Activated naive CD4-positive, alpha-beta T cell (primary cell): ENCODE measurements at places on chromosomes 2 and 18.

DNA sequence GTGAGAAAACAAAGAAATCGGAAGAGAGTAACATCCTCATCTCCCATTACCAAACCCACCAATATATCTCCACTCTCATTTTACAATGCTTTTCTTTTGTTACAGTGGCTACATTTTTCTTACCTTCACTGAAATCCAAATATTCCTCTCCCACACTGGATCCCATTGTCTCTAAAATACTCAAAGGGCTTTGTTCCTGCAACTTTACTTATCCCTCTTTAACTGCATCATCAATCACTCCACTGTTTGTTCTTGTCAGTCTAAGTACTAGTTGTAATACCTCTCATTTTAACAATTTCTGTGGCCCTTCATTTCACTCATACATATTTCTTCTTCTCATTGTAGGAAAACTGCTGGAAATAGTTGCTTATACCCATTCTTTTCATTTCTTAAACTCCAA lies 464.2 kb upstream of the PIK3C3 start:
- no peak for DNase-seq

- DNase-seq: no peak
These were observed 468.9 kb downstream of the PARD3B start for GRCh38 chr2:205014201-205014600.

- DNase-seq: no peak
These were observed 10.5 kb downstream of the PCARE start for GRCh38 chr2:29063646-29064345.

GRCh38 chr2:85706599-85707296 lies 12.6 kb downstream of the GNLY start:
- no peak for DNase-seq

DNA sequence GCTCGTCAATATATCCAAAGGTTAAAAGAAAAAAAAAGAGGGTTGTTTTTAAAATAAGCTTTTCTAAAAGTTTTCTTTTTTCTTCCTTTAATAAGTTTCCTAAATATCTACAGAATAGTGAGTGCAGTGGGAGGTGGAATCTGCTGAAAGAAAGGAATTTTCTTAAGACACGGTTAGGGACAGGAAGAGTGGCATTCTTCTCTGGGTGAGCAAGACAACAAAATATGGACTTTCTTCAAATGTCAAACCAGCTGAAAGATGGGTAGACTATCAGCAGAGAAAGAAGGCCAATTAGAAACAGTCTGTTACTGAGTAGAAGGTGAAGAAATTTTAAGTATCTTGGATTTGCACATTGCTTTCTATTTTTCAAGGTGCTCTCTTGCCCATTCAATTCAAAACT lies 222.7 kb upstream of the PIK3C3 start:
- no peak for DNase-seq

DNA sequence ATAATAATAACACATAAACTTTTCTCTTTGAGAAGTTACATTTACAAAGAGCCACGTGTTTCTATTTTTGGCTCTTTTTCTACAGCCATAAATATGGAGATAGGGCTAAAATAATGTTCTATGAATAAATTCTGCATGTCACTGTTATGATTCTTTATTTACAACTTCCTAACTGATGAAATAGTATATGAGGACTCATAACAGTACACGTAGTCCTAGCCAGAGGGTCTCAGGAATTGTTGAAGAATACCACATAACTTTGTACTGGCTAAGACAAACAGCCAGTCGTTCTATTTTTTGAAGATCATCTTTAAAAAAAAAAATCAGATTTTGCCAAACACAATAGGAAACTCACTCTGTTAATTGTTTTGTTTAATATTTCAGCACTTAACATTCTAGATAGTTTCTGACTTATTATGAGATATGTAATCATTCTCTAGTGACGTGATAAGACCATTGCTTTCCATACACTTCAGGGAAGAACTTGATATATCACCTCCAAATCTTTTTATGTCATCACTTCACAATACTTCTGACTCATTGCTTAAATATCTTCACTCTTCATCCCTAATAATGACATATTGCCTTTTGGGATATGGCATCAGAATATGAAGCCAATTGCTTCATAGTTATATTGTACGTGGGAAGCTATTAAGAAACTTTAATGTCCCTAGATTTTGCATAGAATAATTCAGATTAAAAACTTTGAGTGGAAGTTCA lies 256.1 kb downstream of the XIRP2 start:
- no peak for DNase-seq

DNA sequence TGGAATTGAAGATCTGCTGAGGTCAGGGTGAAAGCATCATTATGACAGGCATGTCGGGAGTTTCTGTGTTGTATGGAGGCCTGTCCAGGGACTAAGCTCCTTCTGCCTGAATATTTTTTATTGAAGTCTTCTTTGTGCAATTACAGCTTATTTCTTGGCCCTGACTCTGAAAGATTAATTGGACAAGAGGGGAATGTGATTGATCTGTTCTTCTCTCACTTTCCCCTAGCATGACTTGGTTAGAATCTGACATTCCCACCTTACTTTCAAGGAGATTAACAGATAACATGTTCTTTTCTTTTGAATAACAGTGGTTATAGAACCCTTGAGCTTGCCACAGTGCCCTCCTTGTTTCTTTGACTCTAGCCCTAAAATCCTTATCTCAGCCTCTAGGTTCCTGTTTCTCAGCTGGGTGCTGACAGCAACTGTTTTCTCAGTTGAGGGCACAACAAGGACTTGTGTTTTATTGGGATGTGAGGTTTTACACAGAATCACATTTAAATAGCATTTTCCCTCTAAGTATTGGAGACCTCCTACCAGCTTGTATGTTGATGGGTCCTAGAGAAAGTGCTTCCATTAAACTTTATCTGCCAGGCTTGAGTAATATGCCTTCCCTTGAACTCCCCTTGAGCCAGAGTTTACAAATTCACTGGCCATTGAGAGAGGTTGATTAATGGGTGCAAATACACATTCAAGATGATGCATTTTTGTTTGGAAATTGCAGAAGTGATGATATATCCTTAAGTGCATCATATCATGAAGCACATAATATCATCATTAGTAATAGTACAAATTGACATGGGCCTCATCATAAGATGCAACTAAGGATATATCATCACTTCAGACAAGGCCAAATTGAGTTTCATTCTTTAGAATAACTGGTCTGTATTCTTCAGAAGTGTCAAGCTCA lies 12.5 kb downstream of the TTLL4 start:
- no peak for DNase-seq

GRCh38 chr2:118103951-118104940 lies 16.0 kb downstream of the INSIG2 start:
- DNase-seq: no peak

DNA sequence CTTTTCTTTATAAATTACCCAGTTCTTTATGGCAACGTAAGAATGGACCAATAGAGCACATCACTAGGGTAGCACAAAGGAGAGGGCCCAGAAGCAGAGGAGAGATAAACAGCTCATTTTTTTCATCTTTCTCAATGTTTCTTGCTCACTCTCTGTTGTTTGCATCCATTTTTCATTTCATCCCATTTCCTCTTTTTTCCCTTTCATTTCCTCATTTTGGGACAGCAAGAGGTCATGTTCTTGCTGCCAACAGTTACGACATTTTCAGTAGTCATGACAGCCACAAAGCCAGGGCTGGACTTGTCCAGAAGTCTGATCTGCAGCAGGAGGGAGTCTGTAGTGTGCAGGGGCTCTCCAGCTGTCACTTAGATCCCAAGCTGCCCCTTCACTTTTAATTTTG lies 52.7 kb upstream of the CYP1B1 start:
- no peak for DNase-seq

- no peak for DNase-seq
These were observed 158.5 kb upstream of the ALKAL2 start for GRCh38 chr2:446303-446874.

- no peak for DNase-seq
These were observed 63.1 kb downstream of the METTL4 start for GRCh38 chr18:2508155-2508554.

DNA sequence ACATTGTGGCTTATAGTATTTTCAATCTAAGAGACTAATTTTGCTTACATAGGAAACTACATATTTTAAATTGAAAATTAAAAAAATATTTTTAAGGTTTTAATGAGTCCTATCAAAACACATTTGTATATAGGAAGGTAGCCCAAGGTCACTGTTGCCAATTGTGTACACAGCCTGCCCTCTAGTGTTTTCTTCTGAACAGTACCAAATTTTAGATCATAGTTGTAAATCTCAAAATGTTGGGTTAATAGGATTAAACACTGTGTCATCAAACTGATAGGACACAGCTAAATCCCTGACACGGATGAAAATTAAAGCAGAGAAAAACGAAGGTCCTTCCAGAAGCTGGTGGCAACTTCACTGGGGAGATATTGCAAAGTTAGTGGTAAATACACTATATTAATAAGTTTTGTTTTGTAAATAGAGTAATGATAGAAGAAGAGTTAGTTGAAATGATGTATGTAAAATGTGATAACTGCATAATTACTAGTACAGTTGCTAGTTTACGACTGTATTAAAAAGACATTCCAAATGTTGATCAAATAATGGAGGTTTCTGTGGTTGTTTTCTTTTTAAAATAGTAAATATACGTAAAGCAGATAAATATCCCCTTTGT lies 19.7 kb downstream of the CLUL1 start:
- no peak for DNase-seq

DNA sequence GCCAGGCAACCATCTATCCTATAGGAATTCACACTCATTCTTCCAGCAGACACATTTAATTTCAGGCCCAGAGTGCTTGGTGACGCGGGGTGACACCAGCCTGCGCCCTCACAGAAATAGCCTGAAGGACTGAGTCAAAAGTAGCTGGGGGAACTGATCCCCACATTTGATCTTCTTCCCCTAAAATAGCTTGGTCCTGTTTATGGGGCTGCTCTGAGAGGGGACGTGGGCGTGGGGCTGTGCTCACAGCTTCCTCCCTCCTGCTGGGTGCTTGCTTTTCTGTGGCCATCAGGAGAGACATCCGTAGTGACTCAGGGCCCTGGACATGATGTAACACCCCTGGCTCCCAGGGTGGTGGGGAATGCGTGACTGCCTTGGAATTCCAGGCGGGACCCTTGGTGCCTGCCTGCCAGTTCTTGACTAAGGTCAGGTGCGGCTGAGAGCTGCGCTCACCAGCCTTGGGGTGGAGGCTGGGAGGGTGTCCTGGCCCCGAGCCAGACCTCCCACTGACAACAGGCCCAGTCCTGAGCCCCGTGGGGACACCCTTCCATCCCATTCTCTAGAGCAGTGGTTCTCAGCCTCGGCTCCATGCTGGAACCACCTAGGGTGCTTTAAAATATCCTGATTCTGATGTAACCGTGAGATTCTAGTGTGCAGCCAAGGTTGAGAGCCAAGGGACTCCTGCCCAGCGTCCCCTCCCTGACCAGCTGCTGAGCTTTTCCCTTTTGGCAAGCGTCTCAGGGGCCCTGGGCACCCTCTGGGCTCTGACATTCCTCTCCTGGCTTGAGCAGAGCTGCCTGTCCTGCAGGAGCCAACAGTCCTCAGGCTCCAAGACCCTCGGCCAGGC lies 47.4 kb upstream of the SMAD7 start:
- no peak for DNase-seq

- DNase-seq: no peak
These were observed 412 bp downstream of the OSBPL1A start for GRCh38 chr18:24397131-24397693.

DNA sequence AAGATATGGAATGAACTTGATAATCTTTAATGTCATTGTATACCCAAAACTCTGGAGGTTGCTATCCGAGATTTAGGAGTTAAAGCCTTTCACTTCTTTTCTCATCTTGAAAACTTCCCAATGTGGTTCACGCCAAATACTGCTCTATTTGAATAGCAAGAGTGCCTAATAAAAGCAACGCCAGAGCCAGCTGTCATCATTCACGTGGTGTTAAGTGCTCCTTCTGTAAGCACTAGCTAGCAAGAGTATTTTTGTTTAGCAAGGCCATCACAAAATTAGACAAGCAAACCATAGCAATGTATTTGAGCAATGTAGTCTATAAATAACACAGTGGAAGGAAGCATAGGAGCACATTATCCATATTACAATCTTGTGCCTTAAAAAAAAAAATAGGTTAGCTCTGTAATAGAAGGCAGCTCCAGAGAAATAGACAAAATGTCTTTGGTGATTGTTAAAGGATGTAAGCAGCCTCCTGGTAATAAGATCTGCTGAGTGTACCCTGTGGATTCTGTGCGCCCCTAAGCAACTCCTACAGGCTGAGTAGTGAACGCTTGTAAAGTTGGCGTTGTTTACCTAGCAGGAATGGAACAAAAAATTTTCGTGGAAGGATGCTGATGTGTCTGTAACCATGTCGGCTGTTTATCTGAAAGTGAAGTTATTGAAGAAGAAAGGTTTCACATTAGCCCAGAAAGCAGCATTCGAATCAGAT lies 518.0 kb downstream of the CNTNAP5 start:
- DNase-seq: no peak

DNA sequence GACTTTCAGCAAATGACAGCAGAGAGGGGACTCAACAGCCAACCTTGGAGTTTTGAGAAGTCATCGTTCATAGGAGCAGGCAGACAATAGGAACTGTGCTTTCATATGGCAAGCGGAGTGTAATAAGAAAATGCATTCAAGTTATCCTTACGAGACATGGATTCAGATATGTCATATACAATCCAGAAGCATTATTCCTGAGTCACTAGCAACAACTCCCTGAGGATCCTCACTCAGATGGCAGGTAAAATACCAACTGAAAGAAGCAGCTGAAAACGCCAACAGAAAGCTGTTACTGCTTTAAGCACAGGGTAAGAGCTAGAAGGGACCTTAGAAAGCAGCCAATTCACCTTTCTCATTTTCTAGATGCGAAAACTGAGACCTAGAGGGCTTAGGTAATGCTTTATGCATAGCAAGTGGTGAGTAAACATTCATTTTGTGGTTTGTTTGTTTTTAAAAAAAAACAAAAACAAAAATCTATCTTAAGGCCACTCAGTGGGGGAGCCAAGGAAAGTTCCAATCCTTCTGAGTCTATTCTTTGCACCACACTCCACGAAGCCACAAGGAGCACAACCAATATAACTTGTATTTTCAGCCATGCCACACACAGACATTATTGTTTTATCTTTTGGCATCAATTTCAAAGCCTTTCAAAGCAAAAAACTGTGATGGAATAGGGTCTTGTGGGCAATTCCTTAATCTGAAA lies 89.1 kb upstream of the RIOK3 start:
- no peak for DNase-seq

DNA sequence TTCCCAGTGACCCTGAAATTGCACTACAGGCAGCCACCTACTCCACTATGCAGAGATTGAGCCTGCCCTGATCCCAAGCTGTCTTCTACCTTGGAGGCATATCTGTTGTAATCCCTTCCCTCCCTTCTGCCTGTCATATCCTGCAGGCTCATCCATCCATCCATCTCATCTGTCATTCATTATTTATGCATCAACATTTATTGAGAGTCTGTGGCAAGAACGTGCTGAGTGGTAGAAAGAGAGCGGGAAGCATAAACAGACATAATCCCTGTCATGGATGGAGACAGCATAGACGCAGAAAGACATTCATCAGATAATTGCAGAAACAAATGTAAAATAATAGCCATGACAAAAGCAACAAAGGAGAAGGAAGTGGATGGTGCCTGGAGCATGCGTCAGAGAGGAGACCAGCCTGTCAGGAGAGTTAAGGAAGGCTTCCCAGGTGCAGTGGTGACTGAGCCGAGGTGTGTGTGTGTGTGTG lies 110.7 kb upstream of the STPG4 start:
- DNase-seq: no peak
